Activated T-helper 1 cell treated with anti-CD3 and anti-CD28 coated beads, Interleukin-2, amount 50 U/mL, for 16 hours (primary cell): ENCODE measurements at places on chromosomes 5 and 9.

DNA sequence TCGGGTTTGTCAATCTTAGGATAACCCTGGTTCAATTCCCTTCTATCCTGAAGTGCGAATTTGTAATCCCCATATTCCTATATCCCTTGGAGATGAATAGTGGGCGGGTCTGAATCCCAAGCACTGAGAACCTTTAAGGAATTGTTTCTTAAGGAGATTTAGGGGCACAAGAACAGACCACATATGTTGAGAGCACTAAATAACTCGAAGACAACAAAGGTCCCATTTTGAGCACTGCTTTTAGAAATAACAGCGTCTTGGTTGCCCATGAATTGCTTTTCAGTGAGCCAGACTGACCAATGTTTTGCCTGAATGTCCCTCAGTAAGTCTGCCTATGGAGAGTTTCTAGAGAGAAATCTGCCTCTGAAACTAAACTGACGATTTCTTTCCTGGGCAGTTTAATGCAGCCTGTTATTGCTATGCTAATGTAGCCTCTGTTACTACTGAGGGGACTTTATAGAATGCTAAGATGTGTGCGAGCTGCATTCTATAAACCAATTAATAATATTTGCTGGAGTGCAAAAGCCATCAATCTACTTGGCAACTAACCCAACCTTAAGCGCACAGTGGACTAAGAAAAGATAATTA lies 445.0 kb upstream of the DMAC1 start:
- DNase-seq, result no peak

GRCh38 chr5:32207355-32207634 lies 33.2 kb upstream of the GOLPH3 start:
- DNase-seq, result no peak

DNA sequence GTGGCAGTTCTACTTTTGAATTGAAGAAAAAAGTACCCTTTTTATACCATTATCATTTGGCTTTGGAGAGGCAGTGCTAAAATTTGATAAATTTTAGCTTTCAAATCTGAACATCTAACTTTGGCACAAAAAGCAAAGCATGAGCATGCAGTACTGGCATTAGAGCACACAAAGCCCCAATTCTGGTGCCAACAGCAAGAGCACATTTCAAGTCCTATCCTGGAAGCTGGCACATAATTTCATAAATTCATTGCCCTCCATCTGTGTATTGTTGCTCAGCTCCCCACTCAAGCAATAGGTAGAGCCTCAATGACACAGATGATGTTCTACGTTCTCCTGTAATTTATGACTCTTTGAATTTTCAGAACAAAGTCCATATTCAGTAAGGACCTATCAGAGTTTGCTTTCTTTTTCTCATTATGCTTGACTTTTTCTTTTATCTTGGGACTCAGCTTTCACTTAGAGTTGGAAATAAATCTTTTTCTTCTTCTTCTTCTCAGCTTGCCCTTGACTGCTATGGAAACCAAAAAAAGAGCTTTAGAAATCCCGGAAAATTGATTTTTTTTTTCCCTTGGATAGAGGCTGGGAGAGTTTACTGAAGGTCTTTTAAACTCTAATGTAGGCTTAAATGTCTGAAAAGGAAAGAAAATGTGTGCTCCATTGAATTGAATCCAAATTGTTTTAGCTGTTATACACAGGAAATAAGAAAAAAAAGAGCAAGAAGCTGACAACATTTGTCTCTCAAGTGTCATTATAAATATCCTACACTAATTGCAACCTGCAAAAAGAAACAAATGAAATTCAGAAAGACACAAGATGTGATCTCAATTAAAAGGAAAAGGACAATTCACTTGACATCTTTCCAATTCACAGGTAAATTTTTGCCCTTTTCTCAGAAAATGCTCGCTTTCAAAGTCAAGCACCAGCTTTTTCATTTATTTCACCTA lies 380.8 kb upstream of the CDH18 start:
- DNase-seq, result no peak

- DNase-seq, result no peak
Measured at GRCh38 chr9:129482521-129483414, 138.1 kb downstream of the C9orf50 start.

GRCh38 chr9:91395553-91396471 lies 27.8 kb downstream of the NFIL3 start:
- DNase-seq, result no peak

DNA sequence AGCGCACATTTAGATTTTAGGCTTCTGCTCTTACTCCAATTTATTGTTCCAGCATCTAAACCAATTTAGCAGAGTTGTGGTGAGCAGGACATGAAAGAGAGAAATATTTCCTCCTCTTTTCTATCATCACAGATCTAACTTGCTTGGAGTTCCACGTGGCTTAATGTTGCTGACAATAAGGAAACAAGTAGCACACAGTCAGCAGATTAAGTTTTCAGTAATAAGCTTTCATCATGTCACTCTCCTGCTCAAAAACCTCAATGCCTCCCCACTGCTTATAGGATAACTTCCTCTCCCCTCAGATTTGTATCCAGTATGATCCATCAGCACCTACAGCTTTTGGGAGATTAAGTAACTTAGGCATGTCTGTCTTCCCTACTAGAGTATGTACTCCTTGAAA lies 10.4 kb upstream of the SSBP2 start:
- DNase-seq, result no peak

GRCh38 chr5:151676719-151677118 lies 10.0 kb downstream of the SPARC start:
- no peak for DNase-seq

GRCh38 chr9:33903157-33903780 lies 86.3 kb downstream of the UBE2R2 start:
- no peak for DNase-seq

DNA sequence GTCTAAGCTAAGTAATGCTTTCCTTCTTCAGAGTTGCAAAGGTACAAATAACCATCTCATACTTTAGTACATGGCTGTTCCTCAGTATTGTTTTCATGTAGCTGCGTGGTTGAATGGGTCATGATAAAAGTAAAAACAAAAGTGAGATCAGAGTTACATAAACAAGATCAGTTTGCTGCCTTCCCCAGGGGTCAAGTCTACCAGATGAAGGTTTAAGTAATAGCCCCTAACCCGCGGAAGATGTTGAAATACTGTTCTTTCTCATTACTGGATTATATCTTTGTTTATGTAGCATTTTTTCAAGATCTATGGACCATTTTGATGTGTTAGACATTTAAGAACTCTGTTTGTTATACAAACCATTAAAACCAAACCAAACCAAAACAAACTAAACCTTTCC lies 34.1 kb upstream of the ARRDC3 start:
- no peak for DNase-seq

- no peak for DNase-seq
Measured at GRCh38 chr5:32458880-32459495, 14.4 kb upstream of the ZFR start.

DNA sequence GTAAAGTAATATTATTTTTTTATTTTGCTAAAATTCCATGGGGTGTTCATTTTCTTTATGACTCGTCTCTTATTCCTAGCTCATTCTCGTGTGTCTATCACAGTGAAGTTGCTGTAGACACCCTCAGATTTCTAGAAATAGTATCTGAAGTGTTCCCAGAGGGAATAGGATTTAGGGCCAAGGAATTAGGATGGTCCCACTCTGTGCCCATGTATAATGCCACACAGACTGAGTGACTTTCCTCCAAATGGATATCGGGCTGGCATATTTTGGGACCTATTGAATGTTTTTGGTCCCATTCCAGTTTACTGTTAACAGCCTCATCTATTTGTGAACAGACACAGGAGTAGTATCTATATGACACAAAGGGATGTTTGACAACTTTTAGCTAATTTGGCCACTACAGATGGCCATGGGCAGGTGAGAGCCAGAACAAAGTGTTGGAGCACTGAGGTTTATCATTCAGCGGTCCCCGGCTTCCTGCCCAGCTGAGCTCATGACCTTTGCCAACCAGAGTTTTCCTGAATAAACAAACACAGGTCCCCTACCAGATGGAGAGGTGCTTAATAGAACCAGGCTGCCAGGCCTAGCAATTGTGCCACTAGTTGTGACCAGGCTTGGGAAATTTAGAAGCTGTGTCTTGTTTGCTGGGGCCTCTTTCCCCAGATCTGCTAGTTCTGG lies 46.9 kb downstream of the MAP1B start:
- no peak for DNase-seq

DNA sequence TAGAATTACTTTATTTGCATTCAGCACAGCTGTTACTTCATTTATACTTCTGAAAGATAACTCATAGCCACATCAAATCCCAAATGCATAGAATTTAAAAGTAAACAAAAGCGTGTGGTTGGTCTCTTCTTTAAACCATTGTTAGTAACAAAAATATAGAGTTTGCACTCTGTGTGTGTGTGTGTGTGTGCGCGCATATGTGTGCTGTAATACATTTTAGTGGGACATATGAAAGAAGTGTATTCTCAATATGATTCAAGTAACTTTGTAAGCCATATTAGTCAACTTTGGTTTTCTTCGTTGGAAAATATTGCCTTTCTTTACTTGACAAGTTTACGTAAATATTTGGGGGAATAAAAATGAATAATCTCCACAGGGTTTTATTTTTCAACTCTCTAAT lies 106.1 kb upstream of the PRRC1 start:
- no peak for DNase-seq

DNA sequence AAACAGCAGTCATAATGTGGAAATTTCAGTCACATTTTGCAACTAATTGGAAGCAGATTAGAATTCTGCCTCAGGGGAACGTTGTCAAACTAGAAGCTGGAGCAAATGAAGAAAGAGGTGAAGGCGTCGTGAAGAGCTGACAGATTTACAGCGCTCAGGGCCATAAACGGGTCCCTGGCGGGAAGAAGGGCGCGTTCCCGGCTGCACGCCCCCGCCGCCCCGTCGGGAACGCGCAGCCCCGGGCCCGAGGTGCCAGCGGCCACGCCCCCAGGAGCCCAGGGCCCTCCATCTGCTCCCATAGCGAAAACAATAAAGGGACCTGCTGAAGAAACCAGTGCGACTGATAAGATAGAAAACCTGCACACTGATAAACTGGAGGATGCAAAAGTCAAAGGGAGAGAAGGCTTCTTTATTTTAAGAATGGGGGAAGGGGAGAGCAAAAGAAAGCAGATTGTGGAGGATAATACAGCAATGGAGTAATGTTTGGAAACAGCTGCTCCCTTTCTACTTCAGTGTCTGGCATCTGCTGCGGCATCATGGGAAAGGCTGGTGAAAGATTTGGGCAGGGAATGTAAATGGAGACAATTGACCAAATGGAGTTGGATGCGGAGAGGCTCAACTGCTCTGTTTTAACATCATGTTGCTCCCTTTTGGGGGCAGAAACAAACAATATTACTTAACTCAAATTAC lies 11.1 kb downstream of the ZNF608 start:
- no peak for DNase-seq
